ENCODE measurements at places on chromosomes 1 and 21.
A peak's percentile ranks its signal among the peaks of the same experiment; 100 is the strongest.

- DNase-seq = peak; percentile 82
Observed at GRCh38 chr1:203340112-203340790, 10.7 kb downstream of the FMOD start.

GRCh38 chr1:26493267-26493666, 21.0 kb downstream of the HMGN2 start:
- no peak for DNase-seq

GRCh38 chr1:203743091-203743571, 21.9 kb upstream of the LAX1 start:
- DNase-seq = no peak

- no peak for DNase-seq
Observed at GRCh38 chr1:45442272-45442671, 48.7 kb downstream of the TESK2 start.

- peak; percentile 91 for DNase-seq
Observed at GRCh38 chr21:39125752-39126485, 57.3 kb downstream of the PSMG1 start.

GRCh38 chr1:30684881-30685795, 38.2 kb downstream of the MATN1 start:
- DNase-seq = no peak

DNA sequence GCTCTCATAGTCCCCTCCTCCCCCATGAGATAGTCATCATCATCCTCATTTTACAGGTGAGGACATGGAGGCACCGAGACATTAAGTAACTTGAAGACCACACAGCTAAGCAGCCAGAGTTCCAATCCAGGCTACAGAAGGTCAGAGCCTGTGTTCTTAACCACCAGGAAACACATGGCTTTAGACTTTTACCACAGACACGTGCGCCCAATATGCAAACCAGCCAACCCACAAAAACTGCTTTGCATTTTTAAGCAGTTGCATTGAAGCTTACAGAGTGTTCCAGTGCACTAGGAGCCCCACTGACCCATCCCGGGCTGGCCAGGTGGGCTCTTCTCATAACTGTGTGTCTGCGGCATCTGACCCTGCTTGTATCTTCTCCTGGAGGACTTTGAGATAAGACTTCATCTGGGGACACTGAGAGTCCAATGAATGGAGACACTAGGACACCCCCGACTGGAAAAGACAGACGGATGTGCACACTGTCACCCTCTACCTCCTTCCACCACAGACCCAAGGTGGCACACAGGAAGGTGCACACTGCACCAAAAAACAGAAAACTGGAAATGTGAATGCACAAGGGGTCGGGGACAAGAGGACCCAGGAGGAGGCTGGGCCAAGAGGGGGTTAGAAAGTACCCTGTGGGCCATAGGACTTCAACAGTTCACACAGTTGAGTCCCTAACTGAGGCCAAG, 56.4 kb downstream of the ETS2 start:
- DNase-seq = no peak

DNA sequence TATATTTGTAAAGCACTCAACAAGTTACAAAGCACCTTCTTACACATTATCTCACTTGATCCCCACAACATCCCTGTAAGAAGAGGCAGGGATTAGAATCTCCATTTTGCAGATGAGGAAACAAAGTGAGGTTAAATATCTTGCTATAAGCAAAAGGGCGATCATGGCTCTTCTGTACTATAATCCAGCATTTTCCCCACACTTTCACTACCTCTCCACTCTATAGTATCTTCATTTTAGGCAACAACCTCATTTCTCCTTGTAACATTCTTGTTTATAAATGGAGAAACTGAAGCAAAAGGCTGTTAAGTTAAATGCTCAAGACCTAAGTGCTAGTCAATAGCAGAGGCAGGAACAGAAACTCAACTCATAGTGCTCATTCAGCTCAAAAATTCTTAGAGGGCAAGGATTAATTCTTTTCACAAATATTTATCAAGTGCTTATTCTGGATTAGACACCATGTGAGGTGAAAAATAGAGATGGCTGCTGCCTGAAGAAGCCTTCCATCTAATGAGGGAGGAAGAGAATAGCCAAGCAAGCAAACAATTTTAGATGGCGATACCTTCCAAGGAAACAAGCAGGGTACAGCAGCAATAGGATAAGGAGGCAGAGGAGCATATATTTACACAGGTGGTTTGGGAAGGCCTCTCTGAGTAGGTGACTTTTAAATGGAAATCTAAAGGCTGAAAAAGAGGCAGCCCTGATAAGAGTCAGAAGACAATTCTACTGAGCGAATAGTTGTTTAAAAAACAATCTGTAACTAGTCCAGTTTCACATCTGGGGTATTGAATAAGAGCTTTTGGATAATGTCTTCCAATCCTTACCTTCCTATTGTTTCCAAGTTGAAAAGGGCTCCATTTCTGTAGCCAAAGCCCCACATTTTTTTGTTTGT, 3.5 kb downstream of the ERRFI1 start:
- no peak for DNase-seq

GRCh38 chr1:194512957-194513356, 1326.5 kb upstream of the B3GALT2 start:
- DNase-seq = no peak

DNA sequence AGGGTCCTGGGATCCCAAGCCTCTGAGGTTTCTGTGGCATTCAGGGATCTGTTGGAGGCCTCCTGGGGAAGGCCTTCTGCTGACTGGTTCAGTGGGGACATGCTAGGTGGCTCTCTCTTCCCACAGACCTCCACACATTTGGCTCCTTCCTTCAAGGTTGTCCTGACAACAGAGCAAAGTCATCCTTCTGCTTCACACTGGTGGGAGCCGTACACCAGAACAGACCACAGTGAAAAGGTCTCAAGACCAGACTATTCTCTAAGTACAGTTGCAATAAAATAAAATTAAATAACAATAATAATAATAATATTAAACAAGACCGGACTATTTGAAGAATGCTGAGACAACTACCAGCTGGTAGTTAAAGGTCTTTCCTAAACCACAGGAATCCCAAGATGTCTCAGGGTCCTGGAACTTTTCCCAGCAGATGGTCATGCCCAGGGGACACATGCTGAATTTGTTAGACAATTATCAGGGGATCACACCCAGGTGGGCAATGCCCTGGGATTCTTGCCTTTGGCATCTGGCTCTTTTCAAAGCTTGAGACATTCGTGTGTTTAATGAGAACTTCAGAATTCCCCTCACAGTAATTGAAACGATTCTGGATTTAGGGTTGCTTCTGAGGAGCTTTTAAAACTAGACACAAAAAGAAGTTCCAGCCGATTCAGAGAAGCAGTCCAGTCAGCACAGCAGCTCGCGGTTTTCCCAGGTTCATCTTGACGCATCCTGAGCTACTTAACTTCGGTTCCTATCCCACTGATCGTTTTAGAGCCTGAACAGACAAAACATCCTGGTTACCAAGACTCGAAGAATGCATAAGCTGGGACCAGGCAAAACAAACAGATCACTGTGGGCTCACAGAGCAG, 22.9 kb downstream of the HTR1D start:
- no peak for DNase-seq

- no peak for DNase-seq
Observed at GRCh38 chr21:15999741-16000140, 270.0 kb downstream of the USP25 start.

GRCh38 chr1:2028870-2029560, 9.9 kb downstream of the GABRD start:
- DNase-seq = no peak

DNA sequence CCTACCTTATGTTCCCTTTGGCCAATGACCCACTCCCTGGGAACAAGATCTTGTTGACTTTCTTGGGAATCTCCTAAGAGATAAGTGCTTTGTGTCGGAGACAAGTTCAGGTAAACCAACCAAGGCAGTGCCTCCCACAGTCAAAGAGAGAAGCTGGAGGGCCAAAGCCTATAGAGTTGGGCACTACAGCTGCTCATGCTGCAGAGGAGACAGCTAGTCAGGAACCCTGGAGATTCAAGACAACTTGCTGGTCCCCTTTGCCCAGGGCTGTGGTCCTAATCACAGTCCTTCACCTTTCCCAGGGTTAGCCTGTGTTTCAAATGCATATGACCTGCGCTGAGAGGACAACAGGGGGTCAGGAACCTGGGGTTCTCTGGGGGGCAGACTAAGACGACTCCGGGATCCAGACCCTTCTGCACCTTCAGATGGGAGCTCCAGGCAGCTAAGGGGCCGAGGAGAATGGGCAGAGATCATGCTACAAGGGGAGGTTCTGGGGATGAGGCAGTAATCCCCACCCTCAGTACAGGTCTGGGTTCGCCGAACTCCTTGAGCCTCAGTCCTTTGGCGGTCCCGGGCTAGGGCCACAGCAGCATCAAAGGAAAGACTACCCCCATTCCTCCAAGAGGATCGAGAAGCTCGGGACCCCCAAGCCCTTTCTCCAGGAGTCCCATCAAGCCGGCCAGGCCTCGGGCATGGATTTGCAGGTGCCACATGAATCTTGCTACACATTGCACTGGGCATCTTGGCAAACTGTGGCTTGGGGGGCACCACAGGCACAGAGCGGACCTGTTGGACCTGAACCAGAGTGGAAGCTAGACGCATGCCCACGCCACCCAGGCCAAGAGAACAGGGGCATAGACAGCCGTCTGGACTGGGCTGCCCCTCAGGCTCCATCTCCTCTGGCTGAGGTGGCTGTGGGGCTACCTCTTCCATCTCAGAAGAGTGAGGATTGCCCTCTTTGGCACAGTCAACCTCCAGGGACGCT, 2.0 kb upstream of the USF1 start:
- DNase-seq = no peak

DNA sequence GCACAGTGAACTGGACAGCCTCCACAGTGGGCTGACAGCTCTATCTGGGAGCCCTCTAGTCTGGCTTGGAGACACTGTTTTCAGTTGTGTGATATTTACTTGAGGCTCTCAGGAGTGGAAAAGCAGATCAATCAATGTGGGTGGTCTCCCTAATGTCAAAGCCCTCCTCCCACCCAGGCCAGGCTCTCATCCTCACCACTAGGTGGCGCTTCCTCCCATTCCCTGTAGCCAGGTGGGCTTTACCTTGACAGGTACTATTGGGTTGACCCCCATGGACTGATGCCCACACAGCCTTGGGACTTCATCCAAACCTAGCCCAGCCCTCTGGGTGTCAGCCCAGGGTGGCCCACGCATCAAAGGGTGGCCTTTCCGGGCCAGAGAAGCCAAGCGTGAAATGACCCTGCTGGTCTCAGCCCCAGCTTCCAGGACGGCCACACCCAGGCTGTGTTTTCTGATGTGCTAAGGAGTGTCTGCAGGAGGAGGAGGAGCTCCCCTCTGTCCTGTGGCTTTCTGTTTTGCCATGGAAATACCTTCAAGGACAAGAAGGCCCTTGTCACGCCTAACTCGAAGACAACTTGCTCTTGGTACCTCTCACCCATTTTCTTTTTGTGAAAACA, 54.0 kb downstream of the CLIC6 start:
- DNase-seq = no peak

GRCh38 chr1:53525595-53525994, 66.4 kb downstream of the DMRTB1 start:
- DNase-seq = no peak

DNA sequence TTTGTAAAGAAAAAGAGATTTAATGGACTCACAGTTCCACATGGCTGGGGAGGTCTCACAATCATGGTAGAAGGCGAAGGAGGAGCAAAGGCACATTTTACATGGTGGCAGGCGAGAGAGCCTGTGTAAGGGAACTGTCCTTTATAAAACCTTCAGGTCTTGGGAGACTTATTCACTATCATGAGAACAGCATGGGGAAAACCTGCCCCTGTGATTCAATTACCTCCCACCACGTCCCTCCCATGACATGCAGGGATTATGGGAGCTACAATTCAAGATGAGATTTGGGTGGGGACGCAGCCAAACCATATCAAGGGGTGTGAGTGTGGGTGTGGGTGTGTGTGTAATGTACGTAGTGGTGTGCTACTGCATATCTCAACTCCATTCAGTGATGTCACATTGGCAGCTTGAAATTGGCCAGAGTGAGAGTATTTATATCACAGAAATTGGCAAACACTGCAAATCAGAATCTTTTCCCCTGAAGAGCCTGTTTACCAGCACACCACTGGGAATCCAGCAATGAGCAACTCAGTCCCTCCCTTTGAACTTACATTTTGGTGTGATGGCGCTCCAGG, 5.4 kb downstream of the ARHGEF10L start:
- DNase-seq = no peak

DNA sequence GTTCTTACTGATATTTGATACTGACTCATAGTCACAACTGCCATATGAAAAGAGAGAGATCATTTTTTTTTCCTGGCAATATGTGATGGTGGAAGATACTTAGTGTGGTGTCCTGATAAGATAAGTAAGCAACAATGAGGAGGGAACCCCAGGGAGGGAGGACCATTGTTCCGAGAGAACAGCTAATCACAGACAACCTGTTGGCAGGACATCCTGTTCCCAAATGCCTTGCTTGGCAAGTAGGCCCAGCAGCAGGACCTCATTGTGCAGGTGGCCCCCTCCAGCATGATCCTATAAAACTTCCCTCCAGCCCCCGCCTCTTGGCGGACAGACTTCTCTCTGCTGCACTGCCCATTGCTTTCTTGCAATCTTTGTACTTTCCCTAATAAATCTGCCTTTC, 329.4 kb upstream of the CHRM3 start:
- DNase-seq = no peak

DNA sequence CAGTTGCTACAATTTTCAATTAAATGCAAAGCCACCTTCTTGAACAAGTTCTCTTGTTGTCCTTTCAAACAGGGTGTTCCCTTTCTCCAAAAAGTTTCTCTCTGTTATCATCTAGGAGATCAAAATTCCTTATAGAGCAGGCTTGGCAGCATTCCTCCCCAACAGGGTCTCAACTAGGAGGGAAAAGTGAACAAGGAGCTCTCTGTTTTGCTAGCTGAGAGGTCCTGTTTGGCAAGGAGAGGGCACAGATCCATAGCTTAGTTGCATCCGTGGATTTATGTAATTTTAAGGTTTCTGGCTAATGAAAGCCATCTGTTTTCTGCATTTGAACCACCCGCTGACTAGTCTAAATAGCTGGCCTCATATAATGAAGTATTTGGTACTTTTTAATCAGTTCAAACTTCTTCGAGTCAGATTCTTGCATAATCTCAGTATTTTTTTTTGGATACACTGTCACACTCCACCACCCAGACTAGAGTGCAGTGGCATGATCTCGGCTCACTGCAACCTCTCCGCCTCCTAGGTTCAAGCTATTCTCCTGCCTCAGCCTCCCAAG, 54.0 kb downstream of the APP start:
- no peak for DNase-seq

DNA sequence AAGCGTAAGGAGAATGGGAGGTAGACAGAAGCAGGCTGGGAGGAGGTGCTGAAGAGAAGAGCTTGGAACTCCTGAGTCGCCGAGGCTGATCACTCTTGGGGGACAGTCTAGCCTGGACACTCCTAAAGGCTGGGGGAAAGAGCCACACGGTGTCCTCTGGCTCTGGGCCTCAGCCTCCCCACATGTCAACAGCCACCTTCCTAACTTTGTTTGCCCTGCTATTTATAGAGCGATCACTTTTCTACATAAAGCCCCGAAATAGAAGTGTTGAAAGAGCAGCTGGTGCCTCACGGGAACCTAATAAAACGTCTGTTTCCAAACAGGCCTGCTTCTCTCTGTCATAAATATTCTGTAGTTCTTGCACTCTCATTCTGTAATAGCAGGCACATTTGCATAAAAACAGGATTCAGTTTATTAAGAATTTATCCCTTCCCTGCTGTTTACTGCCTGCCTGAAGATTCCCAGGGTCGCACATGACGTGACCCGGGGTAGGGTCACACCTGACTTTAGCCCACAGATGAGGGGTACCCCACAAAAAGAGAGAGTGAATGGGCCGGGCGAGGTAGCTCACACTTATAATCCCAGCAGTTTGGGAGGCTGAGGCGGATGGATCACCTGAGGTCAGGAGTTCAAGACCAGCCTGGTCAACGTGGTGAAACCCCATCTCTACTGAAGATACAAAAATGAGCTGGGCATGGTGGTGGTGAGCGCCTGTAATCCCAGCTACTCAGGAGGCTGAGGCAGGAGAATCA, 212.5 kb downstream of the TOMM20 start:
- DNase-seq = peak; percentile 70
